Progenitor cell of endocrine pancreas (in vitro differentiated cells): ENCODE measurements at places on chromosomes 1 and 21.

DNA sequence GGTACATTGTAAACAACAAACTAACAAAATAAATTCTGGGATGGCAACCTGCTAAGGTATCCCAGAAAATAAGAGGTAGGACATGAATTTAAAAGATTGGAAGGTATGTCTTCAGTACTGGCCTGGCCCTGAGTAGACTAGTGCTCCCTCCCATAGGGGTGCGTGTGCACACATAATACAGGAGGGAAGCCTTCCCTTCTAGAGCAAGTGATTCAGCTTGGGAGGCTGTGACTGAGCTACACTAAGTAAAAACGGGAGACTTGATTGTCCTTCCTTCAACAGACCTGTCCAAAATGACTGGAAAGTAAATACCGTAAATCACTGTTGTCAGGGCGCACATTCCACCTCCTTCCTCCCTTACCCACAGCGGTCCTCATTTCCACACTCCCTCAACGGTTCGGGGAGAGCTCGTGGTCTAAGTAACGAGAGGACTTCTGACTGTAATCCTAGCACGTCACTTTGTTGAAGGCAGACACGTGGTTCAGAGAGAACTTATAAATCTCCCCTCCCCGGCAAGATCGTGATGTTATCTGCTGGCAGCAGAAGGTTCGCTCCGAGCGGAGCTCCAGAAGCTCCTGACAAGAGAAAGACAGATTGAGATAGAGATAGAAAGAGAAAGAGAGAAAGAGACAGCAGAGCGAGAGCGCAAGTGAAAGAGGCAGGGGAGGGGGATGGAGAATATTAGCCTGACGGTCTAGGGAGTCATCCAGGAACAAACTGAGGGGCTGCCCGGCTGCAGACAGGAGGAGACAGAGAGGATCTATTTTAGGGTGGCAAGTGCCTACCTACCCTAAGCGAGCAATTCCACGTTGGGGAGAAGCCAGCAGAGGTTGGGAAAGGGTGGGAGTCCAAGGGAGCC lies at the start of gene TGFB2:
Gene TGFB2 (plus strand): TSS at position 523 of the 859 bp plus-strand sequence. CDS start 1,366 bp downstream, outside the sequence.
- no peak for DNase-seq

GRCh38 chr1:48547561-48548220 lies 75.7 kb upstream of the SPATA6 start:
- no peak for DNase-seq

DNA sequence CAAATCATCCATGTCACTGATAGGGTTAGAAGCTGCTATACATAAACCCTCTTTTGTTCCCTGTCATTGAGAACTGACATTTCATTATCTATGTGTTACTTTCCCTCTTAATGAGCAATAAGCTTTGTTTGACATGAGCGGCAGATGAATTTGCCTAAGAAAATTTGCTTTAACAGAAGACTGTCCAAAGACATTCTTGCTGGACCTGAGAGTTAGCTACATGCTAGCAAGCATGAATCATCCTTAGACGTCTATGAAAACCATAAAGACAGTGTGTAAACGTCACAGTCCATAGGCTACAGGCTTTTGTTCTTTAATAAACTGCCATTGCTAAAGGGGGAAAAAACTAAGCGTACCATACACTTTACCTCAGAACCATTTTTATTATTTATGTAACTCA lies 73.1 kb downstream of the TNFSF4 start:
- no peak for DNase-seq

GRCh38 chr21:38434913-38435533 lies 63.3 kb downstream of the ERG start:
- DNase-seq = no peak

- DNase-seq = no peak
Measured at GRCh38 chr1:68745011-68745410, 248.1 kb upstream of the DEPDC1 start.

DNA sequence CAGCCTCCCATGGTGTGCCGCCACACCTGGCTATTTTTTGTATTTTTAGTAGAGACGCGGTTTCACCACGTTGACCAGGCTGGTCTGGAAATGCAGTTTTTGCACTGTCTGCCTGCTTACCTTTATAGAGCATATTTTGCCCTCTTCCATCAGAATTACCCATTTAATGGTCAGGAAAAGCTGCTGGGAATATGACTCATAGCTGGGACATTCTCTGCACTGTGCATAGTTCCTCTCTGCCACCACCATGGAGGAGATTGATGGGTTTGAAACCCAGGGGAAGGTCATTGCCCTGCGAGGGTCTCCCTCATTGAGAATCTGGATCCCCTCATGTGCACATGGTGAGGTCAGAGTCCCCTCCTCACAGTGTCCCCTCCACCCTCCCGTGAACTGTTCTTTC lies 32.1 kb downstream of the MX1 start:
- no peak for DNase-seq

GRCh38 chr1:36203554-36204346 lies 20.5 kb upstream of the THRAP3 start:
- no peak for DNase-seq

DNA sequence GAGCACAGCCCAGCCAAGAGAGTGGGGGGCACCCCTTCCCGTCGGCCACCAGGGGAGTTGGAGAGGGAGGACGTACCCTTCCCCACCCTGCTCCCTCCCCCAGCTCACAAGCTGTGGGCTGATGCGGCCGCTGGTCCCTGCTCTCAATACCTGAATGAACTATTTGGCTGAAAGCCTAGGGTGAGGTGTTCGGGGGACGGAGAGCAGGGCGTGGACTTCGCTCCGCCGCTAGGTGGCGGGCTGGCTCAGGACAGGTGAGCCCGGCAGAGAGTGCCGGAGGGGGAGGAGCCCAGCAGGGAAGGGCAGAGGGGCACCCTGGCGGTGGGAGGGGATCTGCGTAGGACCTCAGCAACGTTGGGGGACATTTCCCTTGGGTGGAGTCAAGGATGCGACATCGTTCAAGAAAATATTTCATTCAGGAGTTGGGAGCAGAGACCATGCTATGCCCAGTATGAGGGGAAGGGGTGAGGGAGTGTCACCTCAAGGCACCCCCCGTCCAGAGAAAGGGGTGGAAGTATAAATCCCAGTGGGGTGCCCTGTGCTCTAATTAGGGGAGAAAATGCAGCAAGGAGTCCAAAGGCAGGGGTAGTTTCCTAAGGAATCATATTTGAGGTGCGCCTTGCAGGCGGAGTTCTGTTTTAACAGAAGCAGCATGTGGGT lies 12.0 kb upstream of the RHBG start:
- DNase-seq = peak; percentile 76

DNA sequence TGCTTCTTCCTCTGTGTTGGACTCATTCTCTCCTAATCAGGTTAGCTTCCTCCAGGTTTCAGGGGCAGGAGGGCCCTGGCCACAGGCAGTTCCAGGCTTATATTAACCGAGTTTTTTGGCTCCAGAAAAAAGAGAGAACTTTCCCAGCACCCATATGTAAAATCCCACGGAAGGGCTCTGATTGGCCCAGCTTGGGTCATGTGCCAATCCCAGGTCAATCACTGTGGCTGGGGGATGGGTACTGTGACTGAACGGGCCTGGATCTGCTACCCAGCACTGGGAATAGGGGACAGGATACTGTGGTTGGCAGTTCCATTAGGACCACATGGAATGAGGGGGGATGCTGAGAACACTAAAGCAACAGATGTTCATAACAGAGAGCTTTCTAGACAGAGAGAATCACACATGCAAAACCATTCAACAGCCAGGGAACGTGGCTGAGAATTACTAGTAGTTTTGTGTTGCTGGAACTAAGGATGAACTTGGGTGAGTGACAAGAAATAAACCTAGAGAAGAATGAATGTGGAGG lies 51.1 kb upstream of the NEK2 start:
- no peak for DNase-seq

DNA sequence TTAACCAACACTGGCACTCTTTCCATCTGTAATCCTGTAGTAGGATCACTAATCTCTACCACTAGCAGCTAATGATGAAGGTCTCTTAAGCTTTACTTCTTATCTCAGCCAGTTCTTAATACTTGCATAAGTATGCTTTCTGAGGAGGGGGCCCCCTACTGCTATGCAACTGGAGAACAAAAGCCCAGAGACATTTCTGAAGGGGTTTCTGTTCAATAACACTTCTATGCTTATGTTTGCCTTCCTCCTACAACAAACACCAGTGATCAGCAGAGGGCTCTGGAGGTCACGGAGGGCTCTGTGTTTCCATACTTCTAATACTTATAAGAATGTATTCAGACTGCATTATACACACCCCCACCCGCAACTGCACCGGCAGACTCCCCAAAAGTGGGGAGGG lies 215.8 kb downstream of the BARHL2 start:
- DNase-seq = no peak
